ENCODE measurements at places on chromosomes 7 and 10. TPM values are rescaled to one million over a fixed set of nuclear protein-coding genes. Genes with fewer than 3 reads are reported as not detected.

GRCh38 chr10:4217653-4218052, 432.6 kb upstream of the KLF6 start:
- no peak for DNase-seq

GRCh38 chr7:47046949-47047348, 535.0 kb downstream of the TNS3 start:
- DNase-seq = no peak

- DNase-seq = no peak
Observed at GRCh38 chr10:123402656-123403055, 248.5 kb downstream of the BUB3 start.

- peak; percentile 28 for DNase-seq
Observed at GRCh38 chr7:468681-469562, 50.7 kb downstream of the PDGFA start.

- peak; percentile 47 for DNase-seq
Observed at GRCh38 chr7:20778063-20778721, 8.5 kb downstream of the SP8 start.

DNA sequence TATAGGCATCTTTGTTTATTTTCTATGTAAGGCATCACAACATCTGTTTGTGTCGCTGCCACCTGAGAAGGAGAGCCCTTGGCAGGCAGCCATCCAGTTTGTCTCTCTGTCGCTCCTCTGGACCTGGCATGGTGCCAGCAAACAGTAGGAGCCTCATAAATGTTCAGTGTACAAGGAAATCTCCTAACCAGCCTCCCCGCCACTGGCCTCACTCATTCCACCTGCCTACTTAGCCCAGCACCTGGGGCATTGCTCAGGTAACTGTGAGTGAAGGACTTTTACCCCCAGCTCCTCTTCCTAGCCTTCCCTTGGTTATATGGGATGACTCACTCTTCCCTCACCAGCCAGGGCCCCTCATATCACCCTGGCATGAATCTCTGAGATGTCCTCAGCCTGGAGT, 61.7 kb upstream of the NPTX2 start:
- no peak for DNase-seq

- no peak for DNase-seq
Observed at GRCh38 chr7:127930341-127931328, 100.6 kb downstream of the LRRC4 start.

DNA sequence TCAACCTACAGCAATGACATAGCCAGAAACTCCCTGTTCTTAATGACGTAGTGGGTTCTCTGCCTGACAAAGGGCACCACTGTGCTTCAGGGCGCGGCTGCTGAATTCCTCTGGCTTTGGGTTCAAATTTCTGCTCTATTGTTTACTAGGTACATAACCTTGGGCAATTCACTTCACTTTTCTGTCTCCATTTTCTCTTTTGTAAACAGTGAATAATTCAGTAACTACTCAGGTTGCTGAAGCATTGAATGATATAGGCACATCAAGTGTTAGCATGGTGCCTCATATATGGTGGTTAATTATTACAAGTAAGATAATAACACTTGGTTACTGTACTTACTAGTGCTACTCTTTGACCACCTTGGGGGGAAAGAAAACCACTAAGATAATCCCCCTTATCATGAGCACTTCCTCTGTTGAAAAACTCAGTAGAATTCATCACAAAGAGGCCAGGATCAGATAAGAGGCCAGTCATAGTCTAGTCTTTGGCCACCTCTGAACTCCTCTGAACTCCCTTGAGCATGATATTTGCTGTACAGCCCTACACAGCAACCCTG, 92.0 kb upstream of the AHR start:
- DNase-seq = no peak

GRCh38 chr7:128424686-128425275, 15.0 kb upstream of the IMPDH1 start:
- DNase-seq = no peak

DNA sequence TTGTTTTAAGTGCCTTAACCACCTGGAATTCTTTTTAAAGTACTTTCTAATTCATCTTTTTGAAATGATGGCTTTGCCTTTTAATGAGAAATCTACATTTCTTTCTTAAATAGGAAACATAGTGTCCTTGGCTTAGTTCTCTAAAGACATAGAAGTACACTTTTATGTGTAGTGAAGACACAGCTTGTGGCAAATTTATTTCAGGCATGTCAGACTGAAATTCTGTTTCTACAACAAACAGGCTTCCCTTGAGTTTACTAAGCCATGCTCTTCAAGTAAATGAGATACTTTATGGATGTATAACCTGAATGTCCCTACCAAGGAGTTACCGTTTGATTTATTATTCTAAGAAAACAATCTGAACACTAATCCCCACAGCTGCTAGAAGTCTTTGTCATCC, 136.9 kb upstream of the MAGI2 start:
- no peak for DNase-seq

- DNase-seq = no peak
Observed at GRCh38 chr7:42274053-42274452, 37.0 kb upstream of the GLI3 start.

GRCh38 chr7:109996927-109997326, 1094.0 kb upstream of the LRRN3 start:
- DNase-seq = no peak

DNA sequence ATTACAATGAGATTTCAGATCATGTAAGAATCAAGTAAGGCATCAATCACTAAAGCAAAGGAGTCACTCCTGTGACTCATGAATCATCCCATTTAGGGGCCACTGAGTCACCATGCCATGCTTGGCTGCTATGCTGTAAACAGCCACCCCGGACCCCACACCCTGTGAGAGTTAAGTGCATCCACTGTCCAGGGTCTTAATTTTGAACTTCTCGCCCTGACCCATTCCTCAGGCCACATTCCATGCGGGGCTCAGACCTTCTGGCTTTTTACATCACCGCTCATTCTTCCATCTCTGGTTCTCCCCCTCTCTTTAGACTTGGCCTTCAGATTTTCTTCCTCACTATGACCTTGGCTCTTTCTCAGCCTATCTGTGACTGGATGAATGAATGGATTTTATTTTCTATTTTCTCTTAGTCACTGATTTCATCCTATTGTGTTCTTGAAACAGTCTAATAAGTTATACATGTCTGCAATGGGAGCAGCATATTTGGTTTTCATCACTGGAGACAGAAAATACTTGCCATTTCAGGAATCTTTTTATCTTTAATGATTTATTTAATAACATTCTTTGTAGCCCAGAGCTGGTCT, 239.6 kb downstream of the SKIDA1 start:
- no peak for DNase-seq

GRCh38 chr7:22452960-22453558, 46.9 kb downstream of the STEAP1B start:
- no peak for DNase-seq

DNA sequence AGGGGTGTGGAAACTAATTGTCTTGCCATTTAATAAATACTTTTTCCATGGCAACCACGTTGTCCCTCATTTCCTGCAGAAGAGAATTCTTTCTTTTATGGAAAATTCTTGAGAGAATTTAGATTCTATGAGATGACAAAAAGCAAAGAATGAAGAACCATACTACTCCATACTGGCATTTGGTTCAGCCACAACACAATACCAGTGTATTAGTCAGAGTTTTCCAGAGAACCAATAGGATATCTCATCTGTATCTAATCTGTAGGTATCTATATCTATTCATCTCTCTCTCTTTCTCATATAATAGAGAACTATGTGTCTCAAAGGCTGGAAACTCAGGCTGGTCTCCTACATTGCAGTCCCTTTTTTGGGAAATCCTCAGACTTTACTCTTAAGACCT, 44.6 kb upstream of the NAMPT start:
- DNase-seq = no peak

DNA sequence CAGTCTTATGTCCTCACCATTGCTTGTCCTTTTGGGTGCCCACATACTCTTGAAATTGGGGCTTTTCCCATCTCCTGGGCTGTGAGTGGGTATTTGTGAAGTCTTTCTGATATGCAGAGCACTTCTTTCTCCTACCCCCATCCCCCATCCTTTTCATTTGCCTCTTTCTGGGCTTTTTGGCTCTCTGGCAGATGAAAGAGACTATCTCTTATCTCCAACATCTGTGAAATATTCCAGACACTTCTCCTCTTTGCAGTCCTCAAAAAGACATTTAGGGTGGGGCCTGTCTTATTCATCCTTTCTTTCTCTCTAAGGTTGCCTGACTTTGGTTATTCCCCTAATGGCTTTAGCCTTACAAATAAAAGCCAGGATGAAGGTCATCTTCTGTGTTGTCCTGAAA, 462.2 kb upstream of the MKI67 start:
- no peak for DNase-seq

GRCh38 chr10:64959883-64960282, 1438.7 kb downstream of the REEP3 start:
- DNase-seq = no peak

DNA sequence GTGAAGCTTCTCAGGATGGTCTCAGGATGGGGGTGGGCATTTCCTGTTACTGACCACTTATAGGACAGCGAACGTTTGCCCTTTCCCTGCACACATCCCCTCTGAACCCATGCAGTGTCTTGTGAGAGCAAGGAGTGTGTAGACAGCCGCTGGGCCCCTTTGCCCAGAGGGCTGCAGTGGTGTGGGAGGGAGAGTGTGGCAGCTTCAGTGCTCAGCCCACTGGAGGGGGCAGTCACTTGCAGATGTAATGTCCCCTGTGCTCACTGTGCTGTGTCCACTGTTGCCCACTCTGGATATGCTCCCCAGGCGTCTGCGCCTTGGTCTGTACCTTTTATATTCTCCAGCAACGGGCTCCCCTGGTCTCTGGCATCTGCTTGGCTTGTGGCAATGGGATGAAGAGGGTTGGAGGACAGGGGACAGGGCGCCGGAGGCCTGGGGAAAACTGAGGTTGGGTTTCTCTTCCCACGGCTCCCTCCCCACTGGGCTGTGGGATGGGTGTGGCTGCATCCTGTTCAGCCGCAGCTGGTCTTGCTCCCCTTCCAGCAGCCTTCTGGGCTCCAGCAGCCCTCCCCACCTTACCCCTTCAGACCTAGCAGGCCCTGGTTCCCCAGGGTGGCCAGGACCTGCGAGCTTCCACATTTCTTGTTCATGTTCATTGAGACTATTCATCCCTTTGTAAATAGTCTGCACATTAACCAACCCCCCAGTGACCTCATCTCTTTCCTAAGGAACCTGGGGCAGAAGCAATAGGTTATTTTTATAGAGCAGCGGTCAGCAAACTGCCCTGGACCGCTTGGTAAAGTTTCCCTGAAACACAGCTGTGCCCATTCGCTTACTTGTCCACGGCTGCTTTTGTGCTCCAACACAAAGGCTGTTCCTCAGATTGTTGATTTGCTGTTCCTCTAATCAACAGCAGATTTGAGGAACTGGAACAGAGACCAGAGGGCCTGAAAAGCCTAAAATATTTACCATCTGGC, 6.1 kb downstream of the ZNF789 start:
- DNase-seq = no peak

- no peak for DNase-seq
Observed at GRCh38 chr10:110163841-110164240, 43.6 kb upstream of the MXI1 start.

GRCh38 chr7:20797462-20798080, 10.9 kb upstream of the SP8 start:
- no peak for DNase-seq

Gene TCTN3
- total RNA-seq = 37.6 TPM

Gene ABCB4
- total RNA-seq = 0.07 TPM

Gene VAX1
- total RNA-seq = not detected

Gene FRA10AC1
- total RNA-seq = 40.7 TPM

Gene ATOH7
- total RNA-seq = not detected

Gene PDCD4
- 340 TPM for total RNA-seq

Gene ACTR3C
- 13.0 TPM for total RNA-seq
